ENCODE measurements at places on chromosomes 2 and 18. TPM values are rescaled to one million over a fixed set of nuclear protein-coding genes. Genes with fewer than 3 reads are reported as not detected.

DNA sequence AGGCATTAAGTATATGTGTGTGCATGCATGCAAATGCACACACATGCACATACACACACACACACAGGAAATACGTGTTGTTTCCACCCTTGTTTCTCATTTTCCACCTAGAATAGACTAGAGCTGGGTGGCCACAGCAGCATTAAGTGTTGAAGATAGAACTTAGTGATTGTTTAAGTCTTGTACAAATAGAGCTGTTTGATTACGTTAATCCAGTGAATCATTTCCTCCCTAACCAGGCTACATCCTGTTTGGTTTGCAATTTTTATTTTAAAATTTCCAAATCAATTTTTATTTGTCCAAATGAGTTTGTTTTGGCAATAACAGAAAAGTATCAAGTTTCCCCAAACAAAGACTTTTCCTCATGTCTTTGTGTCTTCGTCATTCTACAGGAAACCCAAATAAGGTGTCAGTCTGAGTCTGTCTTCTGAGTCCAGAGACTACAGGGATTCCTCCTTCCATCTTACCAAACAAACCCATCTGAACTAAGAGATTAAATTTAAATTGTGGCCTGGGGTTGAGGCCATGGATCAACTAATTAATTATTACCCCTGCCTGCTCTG lies 74.6 kb upstream of the GALNT5 start:
- H3K27ac ChIP-seq: no peak overlapping the region
- H3K27me3 ChIP-seq: no peaks in the 10 kb centered on the region
- no peaks in the 10 kb centered on the region for H3K36me3 ChIP-seq
- peaks cover 5% of the 10 kb centered on the region for H3K4me1 ChIP-seq
- H3K4me3 ChIP-seq: no peak overlapping the region

GRCh38 chr18:55779691-55780585 lies 191.9 kb upstream of the TCF4 start:
- H3K27me3 ChIP-seq: peaks cover 55% of the 10 kb centered on the region
- no peaks in the 10 kb centered on the region for H3K4me1 ChIP-seq
- DNase-seq: no peak
- H3K27ac ChIP-seq: peak overlapping the region; percentile 50

- H3K27me3 ChIP-seq: no peaks in the 10 kb centered on the region
- peaks cover 79% of the 10 kb centered on the region for H3K36me3 ChIP-seq
- H3K4me1 ChIP-seq: peaks cover 7% of the 10 kb centered on the region
- no peak overlapping the region for H3K27ac ChIP-seq
Measured at GRCh38 chr2:85621338-85621737, 5.4 kb downstream of the USP39 start.

The TBR1 gene
- not detected for total RNA-seq

The AFF3 gene
- total RNA-seq: 4.9 TPM

Data from esophagus squamous epithelium (tissue), 5 donors.